ENCODE measurements at places on chromosomes 6 and 20.

DNA sequence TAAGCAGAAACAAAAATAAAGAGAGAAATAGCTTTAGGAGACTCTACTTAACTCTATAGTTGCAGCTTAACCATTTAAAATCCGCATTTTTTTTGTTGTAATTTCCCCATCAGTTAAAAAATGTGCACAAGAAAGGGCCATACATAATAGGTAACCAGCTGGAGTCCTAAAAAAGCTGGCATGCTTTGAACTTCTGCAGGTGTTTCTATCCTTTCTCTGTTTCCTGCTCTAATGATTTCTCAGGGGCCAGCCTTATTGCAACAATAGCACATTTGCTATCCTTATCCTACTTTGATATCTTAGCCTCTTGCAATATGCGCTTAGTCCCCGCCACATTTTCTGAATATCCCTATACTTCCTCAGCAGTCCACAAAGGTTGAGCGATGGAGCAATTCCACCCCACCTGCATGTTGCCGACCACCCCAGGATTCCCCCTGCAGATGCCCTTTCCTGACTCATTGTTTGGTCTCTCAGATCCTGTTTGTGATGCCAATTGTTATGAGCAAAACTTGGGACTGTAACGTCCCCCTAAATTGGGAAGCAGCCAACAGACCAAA is 48.5 kb downstream of the TRIM27 start:
- no peak for DNase-seq

DNA sequence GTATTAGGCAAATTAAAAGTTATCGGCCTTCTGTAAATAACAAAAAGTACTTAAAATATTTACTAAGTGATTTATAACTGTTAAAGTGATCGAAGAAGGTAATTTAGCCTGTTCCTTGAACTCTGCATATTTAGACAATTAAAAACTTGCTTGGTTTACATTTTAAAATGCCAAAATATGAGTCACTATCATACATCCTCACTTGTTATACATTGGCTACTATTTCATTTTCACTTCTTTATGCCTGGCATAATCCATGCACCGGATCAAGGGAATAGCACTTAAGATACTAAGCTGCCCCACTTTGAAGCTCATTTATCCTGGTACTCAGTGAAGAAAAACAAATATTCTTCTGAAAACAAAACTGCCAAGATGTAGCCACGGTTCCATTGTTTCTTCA is 344.6 kb downstream of the UBE3D start:
- no peak for DNase-seq

DNA sequence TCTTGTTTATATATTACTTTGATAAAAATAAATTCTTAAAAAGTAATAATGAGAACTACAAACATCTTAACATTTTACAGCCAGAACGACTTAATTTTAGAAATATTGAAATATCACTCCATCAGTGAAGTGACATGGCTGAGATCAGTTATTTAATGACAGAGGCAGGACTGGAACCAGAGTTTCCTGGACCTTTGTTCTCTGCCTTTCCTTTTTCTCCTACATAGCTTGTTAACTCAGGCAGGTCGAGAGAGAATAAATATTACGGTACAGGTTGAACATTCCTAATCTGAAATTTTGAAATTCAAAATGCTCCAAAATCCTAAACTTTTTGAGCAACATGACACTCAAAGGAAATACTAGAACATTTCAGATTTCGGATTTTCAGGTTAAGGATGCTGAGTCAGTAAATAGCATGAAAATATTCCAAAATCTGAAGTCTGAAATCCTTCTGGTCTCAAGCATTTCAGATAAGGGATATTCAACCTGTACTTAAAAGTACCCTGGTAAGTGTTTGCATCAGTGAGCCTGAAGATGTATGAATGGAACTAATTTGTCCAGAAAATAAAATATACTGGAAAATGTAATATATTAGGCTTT is 6.5 kb downstream of the TMEM170B start:
- no peak for DNase-seq

DNA sequence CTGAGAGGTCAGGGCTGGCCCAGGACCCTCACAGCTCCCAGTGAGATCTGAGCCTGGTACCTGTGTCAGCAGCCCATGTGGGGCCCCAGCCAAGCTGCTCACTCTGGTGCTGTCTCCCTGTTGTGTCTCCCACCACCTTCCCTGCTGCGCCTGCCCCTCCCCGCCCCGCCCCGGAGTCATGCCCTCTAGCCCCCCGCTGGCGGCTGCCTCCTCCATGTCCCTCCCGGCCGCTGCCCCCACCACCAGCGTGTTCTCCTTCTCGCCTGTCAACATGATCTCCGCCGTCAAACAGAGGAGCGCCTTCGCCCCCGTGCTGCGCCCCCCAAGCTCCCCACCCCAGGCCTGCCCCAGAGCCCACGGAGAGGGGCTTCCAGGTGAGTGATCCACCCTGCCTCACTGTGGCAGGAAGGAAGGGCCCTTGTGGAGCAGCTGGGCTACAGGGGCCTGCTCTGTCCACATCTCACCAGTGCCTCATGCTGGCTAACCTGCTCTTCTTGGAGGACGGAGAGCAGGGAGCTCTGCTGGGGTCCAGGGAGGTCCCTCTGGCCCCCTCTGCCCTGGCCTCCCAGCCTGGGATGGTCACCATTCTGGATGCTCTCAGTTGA is 44.9 kb downstream of the CPXM1 start:
- no peak for DNase-seq

DNA sequence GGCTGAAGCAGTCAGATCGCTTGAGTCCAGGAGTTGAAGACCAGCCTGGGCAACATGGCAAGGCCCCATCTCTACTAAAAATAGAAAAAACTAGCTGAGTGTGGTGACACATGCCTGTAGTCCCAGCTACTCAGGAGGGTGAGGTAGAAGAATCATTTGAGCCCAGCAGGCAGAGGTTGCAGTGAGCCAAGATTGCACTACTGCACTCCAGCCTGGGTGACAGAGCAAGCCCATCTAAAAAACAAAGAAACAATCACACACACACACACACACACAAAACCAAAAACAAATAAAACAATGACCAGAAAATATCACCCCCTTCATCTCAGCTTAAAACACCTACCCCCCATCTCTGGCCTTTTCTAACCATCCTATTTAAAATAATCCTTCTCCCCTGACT is 68.0 kb downstream of the BTBD9 start:
- no peak for DNase-seq

DNA sequence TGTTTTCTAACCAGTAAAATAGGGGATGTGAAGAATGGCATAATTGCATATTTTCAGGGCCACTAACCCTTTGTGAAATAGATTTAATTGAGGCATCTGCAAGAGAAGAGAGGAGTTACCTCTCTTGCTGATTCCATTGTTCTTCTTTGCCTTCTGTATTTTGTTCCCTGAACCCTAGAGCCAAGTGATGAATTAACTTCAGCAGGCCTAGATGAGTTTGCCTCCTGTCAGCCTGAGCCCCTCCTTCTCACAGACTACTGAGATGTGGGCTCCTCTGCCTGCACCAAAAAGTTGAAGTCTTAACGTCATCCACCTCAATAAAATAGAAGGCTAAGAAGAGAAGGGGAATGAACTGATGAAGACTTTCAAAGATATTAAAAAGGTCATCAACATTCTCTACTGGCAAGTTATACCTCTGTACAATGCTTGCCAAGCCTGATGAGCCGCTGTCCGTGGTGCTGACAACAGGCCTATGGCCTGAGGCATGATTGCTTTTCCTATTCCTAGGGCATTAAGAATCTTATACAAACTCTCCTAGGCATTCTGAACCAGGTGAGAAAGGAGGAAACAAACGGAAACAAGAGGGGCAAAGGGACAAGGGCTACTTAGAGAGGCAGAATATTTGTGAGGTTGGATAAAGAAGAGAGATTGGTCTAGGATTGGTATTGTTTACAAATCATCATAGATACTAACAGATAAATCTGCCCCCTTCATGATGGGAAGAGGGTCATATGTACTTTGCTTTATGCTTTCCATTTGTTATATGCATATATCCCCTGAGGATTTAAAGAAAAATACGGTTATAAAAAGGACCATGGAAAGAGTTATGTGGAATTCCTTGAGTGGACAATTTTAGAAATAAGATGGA is 46.8 kb downstream of the CD24 start:
- no peak for DNase-seq

All from hypothalamus (tissue), 51 donors.